ENCODE measurements at places on chromosomes 3 and 15.

DNA sequence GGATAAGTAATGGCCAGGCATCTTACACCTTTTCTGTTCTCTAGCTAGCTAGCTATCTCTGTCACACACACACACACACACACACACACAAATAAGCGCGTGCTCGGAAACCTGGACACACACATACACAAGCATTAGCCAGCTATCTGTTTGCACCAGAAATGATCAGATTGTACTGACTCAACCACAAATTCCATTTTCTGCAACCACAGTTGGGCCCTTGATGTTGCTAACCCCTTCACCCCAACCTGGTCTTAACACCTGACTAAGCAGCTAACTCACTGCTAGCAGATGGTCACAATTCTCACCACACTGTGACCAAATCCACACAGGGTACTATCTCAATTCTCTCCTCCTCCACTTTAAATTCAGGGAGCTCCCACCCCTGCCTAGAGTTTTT, 183.0 kb upstream of the THBS1 start:
- H3K36me3 ChIP-seq, result no peaks in the 10 kb centered on the region
- peaks cover 19% of the 10 kb centered on the region for H3K4me1 ChIP-seq
- no peak overlapping the region for H3K4me3 ChIP-seq
- no peak for DNase-seq
- no peaks in the 10 kb centered on the region for H3K27me3 ChIP-seq
- H3K27ac ChIP-seq, result no peak overlapping the region

DNA sequence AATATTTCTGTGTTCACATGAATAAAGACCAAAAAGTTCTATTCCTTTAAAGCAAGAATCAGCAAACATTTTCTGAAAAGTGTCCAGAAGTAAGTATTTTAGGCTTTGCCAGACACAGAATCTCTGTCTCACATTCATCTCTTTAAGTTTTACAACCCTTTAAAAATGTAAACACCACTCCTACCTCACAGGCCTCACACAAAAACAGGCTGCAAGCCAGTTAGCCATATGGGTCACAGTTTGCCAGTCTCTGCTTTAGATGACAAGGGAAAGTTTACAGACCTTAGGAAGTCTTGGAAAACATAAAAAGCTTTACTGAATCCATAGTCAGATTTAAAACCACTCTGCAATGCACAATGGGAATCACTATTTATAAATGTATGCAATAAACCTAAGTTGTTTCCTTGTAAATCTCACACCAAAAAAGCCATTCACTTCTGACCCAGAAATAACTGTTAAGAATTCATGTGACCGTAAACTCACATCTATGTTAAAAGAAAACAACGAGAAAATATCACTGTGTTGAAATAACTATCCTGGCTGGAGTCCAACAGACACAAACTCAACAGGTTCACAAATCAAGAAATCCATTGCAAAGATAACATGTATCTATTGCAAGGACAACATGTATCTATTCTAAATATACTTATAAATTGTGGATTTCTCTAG, 308.2 kb downstream of the ULK4 start:
- H3K4me1 ChIP-seq, result no peaks in the 10 kb centered on the region
- no peak overlapping the region for H3K4me3 ChIP-seq
- no peaks in the 10 kb centered on the region for H3K36me3 ChIP-seq

GRCh38 chr3:193620057-193620456, 27.0 kb downstream of the OPA1 start:
- no peaks in the 10 kb centered on the region for H3K4me1 ChIP-seq
- H3K4me3 ChIP-seq, result no peak overlapping the region
- DNase-seq, result no peak
- peaks cover 93% of the 10 kb centered on the region for H3K36me3 ChIP-seq
- H3K27ac ChIP-seq, result no peak overlapping the region

- DNase-seq, result no peak
- no peak overlapping the region for H3K4me3 ChIP-seq
- no peaks in the 10 kb centered on the region for H3K36me3 ChIP-seq
- no peaks in the 10 kb centered on the region for H3K27me3 ChIP-seq
These were observed 84.9 kb downstream of the EPHB1 start for GRCh38 chr3:134879990-134880389.

- H3K4me3 ChIP-seq, result peak overlapping the region; percentile 75
- H3K27ac ChIP-seq, result peak overlapping the region; percentile 66
- H3K27me3 ChIP-seq, result no peaks in the 10 kb centered on the region
- peaks cover 34% of the 10 kb centered on the region for H3K4me1 ChIP-seq
These were observed 855 bp upstream of the ABHD5 start for GRCh38 chr3:43689766-43690399.

GRCh38 chr15:82165948-82166376, 96.6 kb downstream of the EFL1 start:
- no peak overlapping the region for H3K4me3 ChIP-seq
- H3K27ac ChIP-seq, result no peak overlapping the region
- no peak for DNase-seq
- peaks cover 9% of the 10 kb centered on the region for H3K36me3 ChIP-seq
- H3K4me1 ChIP-seq, result no peaks in the 10 kb centered on the region
- no peaks in the 10 kb centered on the region for H3K27me3 ChIP-seq

DNA sequence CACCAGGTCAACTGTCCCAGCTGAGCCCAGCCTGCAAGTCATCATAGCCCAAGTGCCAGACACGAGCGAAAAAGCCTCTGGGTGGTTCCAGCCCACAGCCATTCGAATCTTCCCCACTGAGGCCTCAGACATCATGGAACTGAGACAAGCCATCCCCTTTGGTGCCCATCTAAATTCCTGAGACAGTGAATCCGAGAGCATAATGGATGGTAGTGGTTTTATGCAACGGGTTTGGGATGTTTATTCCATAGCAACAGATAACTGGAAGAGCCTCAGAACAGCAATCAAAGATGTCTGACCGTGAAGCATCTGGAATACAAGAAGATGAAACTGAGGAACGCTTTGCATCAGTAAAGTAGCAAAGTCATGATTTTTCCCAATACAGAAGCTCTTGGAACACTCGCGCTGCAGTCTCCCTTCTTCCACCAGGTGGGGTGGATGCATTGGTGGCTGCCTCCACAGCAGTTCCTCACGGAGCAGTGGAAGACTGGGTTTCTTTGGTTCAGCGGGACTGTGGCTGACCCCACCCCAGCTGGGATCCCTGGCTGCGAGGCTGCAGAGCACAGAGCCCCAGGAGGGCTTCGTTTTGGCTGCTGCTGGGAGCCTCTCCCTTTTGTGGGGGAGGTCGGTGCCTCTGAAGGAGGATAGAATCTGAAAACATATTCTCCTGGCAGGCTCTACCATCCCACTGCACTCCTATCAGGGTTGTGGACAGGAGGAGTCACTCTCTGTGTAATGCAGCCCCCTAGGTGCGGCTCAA, 26.4 kb upstream of the PDE8A start:
- peak; percentile 82 for DNase-seq
- H3K4me1 ChIP-seq, result peaks cover 6% of the 10 kb centered on the region
- peak overlapping the region; percentile 4 for H3K4me3 ChIP-seq
- H3K36me3 ChIP-seq, result no peaks in the 10 kb centered on the region
- H3K27me3 ChIP-seq, result no peaks in the 10 kb centered on the region

DNA sequence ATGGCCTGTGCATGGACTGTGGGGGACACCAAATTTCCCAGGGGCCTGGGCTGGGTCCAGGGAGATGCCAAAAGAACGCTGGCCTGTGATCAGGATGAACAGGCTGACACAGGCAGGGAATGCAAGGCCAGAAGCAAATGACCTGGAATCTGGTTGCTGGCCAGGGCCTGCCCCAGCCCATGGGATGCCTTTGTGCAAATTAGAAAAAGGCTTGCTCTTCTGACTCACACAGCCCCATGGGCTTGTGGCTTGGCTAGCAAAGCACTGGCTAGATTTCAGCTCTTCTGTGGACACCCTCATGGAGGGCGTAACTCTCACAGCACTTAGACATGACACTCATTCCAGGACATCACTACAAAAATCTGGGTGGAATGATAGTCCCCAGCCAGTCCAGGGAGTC, 356.0 kb downstream of the SHQ1 start:
- H3K27ac ChIP-seq, result peak overlapping the region; percentile 43
- DNase-seq, result peak; percentile 81
- H3K27me3 ChIP-seq, result no peaks in the 10 kb centered on the region
- H3K4me3 ChIP-seq, result no peak overlapping the region
- H3K36me3 ChIP-seq, result no peaks in the 10 kb centered on the region
